ENCODE measurements at places on chromosomes 5 and 9.

- DNase-seq, result no peak
Measured at GRCh38 chr5:10941900-10942299, 180.9 kb upstream of the DAP start.

DNA sequence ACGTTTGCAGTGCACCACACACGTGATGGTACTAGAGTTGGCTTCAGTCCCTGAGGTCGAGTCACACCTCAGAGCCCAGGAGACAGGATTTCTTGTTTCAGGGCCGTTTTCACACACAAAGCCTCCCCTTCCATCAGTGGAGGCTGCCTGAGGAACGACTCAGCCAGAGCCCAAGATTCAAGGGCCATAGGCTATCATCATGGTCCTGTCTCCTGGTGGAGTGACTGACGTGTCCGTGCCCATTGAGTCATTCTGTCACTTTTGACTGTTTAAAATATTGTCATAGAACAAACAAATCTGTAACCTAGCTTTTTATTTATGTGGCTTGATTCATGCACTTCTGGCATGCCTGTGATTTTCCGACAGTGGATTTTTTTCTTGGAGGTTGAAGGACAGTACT lies 28.3 kb downstream of the CAMK2A start:
- DNase-seq, result no peak

DNA sequence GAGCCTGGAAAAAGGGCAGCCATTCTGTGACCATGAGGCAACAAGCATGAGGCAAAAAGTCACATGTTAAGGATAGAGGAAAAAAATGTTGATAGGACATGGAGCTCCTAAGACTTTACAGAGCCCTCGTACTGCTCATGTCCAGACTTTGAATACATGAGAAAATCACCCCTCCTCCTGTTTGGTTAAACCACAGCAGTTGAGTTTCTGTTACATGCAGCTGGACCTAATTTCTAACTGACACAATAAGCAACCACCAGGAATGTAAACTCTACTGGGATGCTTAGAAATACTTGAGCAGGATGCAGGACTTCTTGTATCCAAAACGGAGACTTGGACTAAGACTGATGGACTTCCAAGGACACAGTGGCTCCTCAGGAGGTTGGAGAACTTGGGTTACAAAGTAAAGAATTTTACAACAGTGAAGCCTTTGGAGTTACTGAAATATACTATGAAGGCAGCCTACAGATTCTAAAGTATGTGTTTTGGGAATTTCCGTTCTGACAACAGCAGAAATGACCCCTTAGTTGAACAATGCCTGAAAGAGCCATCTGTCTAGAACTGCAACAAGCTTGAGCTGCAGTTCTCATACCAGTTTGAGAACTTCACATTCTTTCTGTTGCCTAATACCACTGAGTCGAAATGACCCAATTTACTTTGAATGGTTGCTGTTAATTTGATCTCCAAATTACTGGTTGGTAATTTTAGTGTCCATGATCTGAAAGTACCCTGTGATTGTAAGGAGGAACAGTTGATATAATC lies 268.9 kb downstream of the PIK3R1 start:
- no peak for DNase-seq

DNA sequence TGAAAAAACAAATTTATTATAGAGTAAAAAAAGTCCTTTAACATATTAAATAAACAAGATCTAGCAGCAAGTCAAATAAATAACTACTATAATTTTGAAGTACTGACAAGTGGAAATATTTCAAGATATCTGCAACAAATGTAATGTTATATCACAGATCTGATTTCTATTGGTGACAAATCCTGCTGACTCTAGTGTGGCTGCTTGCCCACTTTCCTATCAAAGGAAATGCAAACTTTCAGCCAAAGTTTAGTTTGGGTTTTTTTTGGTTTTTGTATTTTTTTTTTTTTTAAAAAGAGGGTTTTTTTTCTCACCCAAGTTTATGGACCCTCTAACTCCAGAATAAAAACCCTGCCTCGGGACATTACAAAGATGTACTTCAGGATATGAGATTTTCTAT lies 12.9 kb downstream of the ADRA1B start:
- DNase-seq, result no peak

GRCh38 chr5:96680759-96681470 lies 18.7 kb downstream of the CAST start:
- DNase-seq, result no peak

DNA sequence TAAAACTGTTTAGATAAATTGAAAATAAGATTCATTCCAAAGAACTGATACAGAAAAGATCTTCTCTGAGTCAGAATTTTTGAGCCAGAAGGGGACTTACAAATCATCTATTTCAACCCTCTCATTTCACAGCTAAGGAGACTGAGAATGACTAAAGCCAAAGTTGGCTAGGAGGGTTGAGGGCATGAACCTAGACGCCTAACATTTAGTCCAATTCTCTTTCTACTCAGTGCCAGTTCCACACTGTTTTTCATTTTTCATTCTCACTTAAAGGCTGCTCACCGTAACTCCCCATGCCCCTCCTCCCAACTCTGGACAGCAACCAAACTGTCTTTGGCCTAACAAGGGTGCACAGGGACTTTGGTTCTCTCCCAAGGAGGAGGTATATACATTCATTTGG lies 364.0 kb downstream of the NDUFS4 start:
- DNase-seq, result no peak

GRCh38 chr9:38144421-38144820 lies 75.4 kb upstream of the SHB start:
- no peak for DNase-seq

- no peak for DNase-seq
Measured at GRCh38 chr5:159682623-159683022, 233.7 kb upstream of the ADRA1B start.

DNA sequence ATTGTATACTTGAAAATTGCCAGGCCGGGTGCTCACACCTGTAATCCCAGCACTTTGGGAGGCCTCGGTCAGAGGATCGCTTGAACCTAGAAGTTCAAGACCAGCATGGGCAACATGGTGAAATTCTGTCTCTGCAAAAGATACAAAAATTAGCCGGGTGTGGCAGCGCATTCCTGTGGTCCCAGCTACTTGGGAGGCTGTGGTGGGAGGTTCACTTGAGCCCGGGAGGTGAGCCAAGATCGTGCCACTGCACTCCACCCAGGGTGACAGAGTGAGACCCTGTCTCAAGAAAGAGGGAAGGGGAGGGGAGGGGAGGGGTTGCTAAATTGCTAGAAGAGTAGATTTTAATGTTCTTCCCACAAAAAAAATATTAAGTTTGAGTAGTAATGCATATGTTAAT lies 53.2 kb downstream of the FNBP1 start:
- no peak for DNase-seq

GRCh38 chr5:150211156-150212030 lies 21.5 kb downstream of the SLC6A7 start:
- DNase-seq, result no peak

- DNase-seq, result no peak
Measured at GRCh38 chr5:97628031-97628430, 445.0 kb upstream of the RIOK2 start.

DNA sequence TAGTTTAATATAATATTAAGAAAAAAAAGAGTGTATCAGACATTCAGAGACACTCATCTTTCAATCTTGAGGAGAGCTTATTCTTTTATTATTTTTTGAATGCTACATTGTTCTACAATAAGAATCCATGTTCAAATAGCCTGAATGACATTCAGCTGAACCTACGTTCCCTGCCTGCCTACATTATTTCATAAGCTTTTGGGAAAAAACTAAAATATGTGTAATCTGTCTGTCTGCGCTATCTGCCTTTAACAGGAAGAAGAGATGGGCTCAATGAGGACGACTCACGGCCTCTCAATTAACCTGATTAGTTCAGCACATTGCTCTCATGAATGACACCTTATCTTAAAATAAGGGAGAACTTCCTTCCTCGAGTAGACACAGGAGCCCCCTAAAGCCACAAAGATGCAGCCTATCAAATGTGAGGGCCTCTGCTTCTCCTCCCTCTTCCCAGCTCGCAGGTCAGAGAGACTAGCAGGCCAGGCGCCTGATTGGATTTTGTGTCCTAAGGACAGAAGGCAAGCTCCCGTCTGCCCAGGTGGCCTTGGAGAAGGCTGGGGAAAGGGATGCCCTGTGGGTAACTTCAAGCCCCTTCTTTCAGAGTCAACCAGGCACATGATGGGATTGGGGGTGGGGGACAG lies 37.8 kb downstream of the EBF1 start:
- DNase-seq, result no peak

DNA sequence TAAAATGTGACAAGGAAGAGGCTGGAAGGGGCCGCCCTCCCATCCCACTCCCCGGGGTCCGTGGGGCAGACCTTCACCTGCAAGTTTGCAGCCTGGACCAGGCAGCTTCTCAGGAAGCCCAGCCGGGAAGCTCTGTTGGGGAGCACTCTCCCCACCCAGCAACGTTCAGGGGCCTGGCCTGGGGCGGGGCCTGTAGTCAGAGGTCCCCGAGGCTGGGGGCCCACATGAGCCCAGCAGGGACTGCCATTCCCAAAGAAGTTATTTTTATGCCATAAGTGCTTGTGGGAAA lies 32.7 kb upstream of the NOTCH1 start:
- no peak for DNase-seq

GRCh38 chr5:90932052-90932699 lies 373.6 kb downstream of the ADGRV1 start:
- no peak for DNase-seq

GRCh38 chr9:133955821-133956411 lies 36.2 kb downstream of the VAV2 start:
- no peak for DNase-seq

DNA sequence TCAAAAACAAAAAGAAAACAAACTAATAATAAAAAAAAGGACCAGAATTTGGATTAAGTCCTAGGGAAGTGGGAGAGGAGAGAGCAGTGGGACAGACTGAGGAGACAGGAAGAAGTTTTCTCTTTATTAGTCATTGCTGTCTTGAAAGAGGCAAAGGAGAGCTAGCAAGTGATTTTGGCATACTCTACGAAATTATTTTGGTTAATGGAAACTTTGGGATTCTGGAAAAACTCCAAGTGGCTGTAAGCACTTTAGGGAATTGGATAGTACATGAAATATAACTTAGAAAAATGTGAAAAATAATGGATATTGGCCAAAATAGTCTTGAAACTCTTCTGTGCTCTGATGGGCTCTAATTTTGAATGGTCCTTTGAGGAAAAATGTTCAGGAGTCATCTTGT lies 1641.8 kb upstream of the WWC1 start:
- DNase-seq, result no peak

DNA sequence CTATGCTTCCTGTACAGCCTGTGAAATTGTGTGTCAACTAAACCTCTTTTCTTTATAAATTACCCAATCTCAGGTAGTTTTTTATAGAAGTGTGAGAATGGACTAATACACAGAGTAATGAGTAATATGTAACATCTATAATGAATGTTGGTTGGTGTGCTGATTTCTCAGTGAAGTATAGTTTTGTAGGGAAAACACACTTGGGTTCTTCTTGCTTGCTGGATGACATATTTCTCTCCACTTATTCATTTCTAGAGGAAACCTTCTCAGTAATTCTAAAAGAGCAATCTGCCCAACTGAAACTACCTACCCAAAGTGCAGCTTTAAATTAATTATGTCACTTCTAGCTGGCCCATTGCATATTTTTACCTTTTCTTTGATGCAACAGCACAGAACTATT lies 81.1 kb upstream of the RORB start:
- DNase-seq, result no peak

DNA sequence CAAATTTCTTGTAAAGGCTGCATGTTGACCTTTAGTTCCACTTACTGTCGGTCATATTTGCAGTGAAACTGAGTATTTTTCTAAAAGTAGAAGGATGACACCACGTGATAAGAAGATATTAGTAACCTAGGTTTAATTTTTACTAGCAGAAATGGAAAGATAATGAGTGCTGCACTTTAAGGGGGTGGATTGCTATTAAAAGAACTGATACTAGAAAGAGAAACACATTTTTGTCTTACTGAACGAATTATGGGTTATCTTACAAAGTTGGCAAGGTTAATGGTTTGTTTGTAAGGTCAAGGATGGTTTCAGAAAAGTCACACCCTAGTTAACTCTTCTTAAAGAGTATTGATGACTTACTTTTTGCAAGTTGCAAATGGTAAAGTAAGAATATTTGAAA lies 2.4 kb downstream of the MACIR start:
- no peak for DNase-seq

DNA sequence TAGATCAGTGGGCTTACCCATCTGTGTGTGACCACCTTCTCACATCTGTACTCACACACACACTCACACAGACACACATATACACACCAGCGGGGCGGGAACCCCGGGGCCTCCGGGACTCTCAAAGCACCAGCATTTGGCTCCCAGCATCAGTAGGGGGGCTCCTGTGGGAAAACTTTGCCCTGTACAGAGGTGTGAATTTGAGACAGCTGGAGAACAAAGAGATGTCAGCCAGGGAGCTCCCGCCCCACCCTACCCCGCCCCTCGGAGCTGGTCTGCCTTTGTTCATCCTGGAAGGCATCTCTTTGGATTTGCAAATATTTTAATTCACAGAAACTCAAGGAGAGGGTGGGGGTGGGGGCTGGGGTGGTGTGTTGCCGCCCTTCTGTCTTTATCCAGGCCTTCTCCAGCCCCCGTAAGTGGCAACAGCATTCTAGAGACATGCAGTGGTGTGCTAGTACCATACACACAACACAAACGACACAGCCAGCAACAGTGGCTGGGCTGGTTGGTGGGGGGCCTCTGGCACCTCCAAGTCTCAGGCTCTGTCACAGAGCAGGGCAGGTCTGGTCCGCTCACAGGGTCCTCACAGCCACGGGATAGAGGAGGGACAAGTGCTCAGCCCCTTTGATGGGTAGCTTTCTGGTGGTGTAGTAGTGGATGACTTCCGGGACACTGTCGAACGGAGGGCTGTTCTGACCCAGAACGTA lies 15.5 kb upstream of the SLC25A51 start:
- DNase-seq, result no peak

DNA sequence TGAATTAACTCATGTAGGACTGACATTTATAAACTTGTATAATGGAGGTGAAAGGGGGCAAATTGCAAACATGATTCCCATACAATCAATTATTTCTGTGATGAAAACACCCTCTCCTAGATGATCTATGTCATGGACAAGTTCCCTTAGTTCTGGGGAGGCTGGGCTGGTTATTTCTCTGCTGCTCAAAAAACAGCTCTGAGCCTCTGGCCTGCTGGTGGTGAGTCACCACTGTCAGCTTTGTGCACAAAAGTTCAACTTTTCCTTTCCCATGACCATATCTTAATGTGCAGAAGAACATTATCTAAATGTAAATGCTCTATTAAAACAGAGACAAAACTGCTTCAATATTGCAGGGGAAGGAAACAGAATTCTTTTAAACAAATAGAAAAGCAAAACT lies 85.0 kb downstream of the HMHB1 start:
- DNase-seq, result no peak

All from activated naive CD4-positive, alpha-beta T cell (primary cell).